ENCODE measurements at places on chromosomes 6 and 20.

- DNase-seq = no peak
Measured at GRCh38 chr20:18822832-18823231, 9.2 kb downstream of the SCP2D1 start.

GRCh38 chr20:24289737-24290481 lies 179.5 kb upstream of the SYNDIG1 start:
- no peak for DNase-seq

DNA sequence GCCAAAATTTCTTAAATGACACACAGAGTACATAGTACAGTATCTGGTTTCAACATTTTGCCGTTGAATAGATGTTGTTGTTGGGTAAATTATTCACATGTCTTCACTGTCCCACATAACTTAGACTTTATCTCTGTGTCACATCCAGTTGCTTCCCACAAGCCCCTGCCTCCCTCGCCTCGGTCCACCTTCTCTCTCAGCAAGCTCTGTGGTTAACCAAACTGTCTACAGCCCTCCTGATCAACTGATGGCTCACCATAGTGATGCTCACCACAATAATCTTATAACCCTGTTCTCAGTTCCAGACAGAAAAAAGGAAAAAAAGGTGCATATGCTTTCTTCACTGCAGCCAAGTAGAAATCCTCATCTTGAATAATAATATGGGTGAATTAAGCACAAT lies 23.0 kb downstream of the IL17F start:
- no peak for DNase-seq

GRCh38 chr20:20498076-20498861 lies 130.4 kb downstream of the INSM1 start:
- DNase-seq = peak; percentile 69

GRCh38 chr6:162576016-162576415 lies 151.6 kb downstream of the PRKN start:
- no peak for DNase-seq

DNA sequence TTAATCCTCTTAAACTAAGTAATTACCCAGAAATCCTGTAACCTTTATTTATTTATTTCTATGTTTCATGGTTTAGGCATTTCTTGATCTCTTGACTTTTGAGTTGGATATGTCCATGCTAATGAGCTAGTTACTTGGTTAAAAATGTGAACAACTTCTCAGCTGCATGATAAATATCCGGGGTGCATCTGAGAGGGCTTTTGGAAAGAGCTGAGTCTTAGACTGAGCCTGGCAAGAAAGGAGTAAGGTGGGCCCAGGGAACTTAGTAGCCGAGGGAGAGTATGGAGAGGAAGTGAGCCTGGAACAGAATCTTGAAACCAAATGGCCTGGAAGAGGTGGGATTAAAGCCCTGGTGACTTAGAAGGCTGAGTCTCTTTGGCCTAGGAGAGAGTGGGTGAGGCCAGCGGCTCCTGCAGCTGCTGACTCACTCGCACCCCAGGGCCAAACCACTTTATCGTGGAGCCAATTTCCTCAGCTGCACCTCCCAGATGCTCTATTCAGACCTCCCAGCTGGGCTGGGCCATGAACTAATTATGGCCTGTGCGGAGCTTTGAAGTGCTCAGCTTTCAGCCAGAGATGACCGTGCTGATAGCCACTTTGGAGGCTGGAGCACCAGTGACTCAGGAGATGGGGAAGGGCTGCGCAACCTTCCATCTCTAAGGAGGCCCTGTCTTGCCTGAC lies 19.1 kb downstream of the TGM3 start:
- no peak for DNase-seq

DNA sequence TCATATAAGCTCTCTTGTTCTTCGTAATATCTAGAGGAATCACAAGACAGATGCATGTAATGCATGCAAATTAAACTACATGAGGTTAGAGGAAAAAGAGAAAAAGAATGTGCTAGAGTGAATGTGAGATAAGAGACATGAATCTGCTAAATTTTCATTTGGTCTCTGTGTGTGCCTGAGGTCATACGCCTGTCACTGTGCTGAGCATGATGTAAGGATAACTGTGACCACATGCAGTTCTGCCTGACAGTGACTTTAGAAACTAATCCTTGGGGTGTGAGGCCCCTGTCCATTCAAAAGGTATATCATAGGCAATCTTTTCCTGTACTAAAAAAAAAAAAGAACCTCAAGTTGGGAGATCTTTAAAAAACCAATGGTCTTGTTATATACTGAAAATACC lies 70.6 kb downstream of the SHPRH start:
- DNase-seq = no peak

DNA sequence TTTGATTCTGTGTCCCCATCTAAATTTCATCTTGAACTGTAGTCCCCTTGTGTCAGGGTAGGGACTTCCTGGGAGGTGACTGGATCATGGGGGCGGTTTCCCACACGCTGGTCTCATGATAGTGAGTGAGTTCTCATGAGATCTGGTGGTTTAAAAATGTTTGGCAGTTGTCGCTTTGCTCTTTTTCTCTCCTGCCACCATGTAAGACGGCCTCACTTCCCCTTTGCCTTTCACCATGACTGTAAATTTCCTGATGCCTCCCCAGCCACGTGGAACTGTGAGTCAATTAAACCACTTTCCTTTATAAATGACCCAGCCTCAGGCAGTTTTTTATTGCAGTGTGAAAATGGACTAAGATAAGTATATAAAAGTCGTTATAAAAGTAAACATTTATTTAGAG lies 80.5 kb upstream of the SGK1 start:
- DNase-seq = no peak

DNA sequence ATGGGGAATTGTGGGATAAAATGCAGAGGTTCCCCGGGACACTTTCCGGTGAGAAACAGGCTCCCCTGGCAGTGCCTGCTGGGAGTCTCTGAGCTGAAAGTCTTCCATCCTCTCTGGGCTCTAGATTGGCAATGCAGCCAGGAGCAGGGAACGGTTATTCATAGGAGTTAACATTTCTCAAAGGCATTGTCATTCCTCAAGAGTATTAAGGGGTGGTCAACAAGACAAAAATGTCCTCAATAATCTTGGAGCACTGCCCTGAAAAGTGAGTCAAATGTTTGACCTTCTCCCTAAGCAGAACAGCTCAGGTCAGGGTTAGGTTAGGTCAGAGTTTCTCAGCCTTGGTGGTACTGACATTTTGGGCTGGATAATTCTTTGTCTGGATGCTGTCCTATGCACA lies 13.2 kb downstream of the BPIFB1 start:
- DNase-seq = no peak

- DNase-seq = peak; percentile 7
Measured at GRCh38 chr6:53805016-53805415, 10.2 kb downstream of the LRRC1 start.

DNA sequence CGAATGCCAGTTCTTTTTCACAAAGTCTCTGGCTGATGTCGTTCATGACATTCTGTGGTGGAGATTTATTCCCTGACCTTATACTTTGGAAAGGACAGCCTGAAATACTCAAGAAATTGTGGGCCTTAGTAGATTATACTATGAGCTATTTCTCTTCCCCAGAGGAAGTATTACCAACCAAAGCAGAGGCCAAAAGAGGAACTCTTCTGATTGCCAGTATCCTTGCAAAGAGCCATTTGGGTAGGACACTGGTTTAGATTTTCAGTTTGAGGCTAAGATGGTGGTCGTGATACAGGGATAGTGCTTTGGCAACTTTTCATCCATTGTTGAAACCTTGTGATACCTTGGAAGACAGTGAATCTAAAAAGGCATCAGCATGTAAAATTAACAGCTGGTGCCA lies 327.3 kb downstream of the HACE1 start:
- DNase-seq = no peak

GRCh38 chr6:34834789-34835518 lies 43.1 kb downstream of the BLTP3A start:
- no peak for DNase-seq

DNA sequence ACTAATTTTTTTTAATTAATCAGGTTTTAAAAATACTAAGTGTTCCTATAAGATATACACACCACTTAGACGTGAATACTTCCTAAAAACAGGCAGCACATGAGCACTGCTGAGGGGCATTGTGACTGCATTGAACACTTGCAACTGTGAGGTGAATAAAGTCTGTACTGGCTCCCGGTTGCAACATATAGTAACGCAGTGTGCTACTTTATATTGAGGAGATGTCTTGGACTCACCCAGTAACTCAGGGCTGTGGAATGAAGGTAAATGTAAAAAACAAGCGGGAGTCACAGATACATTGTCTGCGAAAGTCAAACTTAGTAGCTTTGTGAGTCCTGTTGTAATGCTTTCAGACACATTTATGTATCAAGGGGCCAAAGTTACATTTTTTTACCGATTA lies 17.0 kb upstream of the HLA-A start:
- DNase-seq = no peak

DNA sequence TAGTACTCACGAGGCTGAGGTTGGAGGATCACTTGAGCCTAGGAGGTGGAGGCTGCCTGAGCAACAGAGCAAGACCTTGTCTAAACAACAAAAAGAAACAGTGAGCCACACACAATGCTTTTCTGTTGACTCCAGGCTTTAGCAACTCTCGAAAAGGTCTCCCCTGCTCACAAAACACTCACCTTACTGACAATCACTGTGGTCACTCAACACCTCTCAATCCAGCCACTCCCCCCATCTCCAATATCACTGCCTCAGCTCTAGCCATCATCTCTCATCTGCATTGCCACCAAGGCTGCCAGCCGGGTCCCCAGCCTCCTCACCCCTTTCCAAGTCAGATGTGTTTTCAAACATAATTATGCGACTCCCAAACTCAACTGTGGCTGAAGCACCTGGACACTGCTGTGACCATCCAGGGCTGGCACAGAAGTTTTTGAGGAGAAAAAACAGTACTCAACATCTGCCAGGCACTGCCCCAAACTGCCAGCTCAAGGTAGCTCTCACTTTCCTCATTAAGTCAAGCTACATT lies 218.0 kb upstream of the ARID1B start:
- DNase-seq = no peak

GRCh38 chr6:122726649-122727048 lies 52.9 kb upstream of the FABP7 start:
- DNase-seq = no peak

DNA sequence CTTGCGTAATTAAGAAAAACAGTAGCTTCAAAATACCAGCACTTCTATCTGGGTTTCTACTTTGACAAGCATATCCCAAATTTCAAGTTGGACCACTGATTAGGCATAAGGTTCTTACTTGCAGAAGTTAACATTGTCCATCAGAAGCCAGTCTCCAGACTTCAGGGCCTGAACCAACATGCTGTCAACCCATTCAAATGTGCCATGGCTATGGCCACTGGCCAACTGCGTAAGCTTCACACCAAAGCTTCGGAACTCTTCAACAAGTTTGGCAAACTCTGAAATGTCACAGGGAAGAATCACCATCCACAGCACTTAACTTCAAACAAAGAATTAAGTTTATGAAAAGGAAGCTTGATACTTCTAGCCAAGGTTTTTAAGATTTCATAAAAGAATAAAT lies 78.0 kb upstream of the LYRM2 start:
- DNase-seq = no peak

GRCh38 chr6:149079911-149080491 lies 237.5 kb upstream of the TAB2 start:
- no peak for DNase-seq

GRCh38 chr6:132818404-132819359 lies 4.3 kb downstream of the RPS12 start:
- no peak for DNase-seq

DNA sequence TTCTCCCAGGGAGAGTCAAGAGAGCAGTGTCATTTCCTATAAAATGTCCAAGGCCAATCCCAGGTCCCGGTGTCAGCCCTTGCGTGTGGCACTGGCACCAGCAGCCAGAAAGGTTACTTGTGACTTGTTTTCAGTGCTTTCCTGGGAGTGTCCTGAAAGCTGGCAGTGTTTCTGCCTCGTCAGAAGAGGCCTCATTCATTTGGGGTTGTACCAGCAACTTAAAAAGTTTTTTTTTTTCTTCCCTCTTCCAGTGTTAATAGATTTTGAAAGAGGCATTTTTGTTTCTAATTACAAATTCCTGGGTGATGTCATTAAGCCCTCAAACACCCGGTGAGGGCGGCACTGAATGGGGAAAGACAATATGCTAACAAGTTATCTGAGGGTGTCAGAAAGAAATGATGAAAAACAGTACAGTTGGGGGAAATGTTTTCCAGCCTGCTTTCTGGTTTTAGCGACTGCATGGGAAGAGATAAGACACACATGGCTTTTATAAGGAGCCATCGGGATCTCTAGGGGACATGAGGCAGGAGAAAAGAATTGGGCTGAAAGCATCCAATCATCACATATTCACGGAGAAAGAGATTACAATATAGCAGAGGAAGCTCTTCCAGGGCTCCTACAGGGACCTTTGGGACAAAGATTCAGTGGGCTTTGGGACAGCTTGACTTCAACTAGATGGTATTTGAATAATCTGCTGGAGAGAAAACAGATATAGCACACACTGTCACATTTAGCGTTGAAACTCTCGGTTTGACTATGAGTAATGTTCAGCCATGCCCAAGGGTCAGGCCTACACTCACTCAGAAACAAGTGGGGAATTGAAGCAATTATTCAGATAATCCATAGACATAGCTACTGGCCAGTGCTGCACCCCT lies 153.0 kb downstream of the BCAS1 start:
- DNase-seq = no peak

- no peak for DNase-seq
Measured at GRCh38 chr20:32763202-32764004, 1.2 kb downstream of the DNMT3B start.

GRCh38 chr6:127514179-127514772 lies 4.9 kb downstream of the MTCL3 start:
- peak; percentile 21 for DNase-seq

GRCh38 chr20:15789079-15789478 lies 784.2 kb downstream of the KIF16B start:
- DNase-seq = no peak

DNA sequence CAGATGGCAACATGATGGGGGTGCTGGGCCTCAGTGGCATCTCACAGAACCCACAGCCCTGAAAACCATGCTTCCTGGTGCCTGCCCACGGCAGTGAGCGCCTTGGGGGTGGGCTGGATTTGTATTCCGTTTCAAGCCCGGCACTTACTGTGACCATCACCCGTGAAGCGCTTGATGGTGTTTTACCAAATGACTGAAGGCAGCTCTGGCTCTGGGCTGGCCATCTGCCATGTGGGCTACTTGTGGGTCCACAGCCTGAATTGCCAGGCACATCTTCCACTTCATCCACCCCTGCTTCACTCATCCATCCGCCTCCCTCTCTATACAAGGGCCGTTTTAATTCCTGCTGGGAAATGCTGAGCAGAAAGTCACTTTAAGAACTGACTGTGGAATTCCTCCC lies 250.9 kb upstream of the GMDS start:
- no peak for DNase-seq

- DNase-seq = no peak
Measured at GRCh38 chr20:48558906-48559305, 268.9 kb downstream of the PREX1 start.

DNA sequence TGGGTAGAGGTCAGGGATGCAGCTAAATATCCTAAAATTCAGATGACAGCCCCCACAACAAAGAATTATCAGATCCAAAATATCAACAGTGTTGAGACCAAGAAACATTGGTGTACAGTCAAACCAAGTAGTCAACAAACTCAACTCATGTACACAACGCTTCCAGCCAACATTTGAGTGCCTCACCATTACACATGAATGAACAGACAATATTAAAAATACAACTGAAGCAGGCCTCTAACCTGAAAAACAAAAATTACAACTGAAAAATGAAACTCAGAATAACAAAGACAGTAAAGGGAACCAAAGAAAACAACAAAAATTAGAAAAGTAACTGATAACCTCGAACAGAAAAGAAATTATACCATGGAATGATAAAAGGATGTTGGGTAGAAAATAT lies 46.2 kb downstream of the HACE1 start:
- DNase-seq = no peak
